A172 (cell line): ENCODE measurements at places on chromosomes 5 and 9.

GRCh38 chr5:81310402-81311063 lies 9.1 kb downstream of the ZCCHC9 start:
- no peak for DNase-seq

DNA sequence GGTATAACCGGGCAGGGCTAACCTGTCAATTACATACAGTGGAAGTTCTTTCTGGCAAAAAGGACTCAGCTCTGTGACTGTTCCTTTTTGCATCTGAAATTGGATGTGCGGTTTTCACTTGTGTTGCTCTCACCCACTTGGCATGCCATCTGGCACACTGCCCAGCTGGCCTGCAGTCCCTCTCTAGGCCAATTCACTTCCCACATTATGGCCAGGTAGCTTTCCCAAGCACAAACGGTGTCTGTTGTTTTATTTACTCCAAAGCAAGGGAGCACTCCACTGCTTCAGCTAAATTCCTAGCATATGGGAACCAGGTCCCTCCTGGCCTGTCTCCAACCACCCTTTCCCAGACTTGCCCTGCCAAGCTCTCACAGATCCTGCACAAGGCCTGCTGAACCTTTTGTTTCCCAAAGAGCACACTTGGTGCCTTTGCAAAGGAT lies 132.5 kb downstream of the SEMA6A start:
- peak; percentile 46 for DNase-seq

DNA sequence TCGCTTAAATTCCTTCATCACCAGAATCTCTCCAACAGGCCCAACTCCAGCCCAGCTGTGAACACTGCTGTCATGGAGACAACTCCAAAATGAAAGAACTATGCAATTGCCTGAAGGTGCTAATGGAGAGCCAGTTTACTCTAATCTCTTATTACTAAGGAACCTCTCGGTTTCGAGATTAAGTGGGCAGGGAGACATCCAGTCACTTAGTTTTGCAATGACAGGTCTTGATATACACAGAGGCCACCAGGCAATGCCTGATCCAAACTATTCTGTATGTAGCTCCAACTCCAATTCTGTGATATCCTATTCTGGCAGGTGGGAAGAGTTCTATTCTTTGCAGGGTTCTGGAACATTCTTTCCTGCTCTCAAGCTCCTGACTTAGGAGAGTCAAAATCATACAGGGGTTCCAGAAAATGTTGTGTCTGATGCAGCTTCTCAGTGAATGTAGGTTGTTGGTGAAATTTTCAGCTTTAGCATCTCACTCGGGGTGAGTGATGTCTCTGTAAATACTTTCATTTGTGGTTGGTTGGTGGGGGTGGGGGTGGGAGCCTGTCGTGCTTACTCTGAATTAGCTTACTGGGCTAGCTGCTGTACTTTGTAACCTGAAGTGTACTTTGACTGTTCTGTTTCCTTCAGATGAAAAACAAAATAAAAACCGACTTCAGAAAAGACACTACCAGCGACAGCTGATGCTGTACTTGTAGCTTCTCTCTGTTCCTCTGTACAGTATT lies 170.9 kb downstream of the PALM2AKAP2 start:
- no peak for DNase-seq

DNA sequence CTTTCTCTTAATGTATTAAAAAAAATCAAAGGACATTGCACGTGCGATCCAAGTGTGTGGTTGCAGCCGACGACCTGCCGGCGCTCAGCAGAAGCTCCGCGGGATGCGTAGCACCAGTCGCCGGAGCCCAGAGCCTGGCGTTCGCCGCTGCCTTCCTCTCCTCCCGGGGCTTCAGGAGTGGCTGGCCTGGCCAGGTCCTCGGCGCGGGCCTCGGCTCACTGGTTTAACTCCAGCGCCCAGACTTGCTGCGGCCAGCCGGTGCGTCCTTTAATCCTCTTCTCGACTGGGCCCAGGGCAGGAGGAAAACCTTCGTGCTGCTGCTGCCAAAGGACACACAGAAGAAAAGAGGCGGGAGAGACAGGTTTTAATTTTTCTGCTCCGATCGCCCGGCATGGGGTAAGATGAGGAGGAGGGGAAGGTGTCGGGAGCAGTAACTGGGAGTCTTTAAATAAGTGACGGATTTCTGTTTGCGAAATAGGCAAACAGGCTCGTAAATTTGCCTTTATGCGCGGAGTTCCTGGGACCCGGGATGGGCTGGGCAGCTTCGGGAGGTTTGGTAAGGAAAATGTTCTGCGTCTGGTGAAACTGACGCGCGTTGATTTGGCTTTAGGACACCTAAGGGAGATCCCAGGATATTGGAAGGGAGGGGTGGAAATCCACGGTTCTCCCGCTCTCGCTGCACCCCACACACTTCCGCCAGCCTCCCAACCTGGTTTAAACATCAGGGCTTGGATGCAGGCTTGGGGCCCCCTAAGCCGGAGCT lies 2.3 kb downstream of the HAND1 start:
- DNase-seq, result no peak

GRCh38 chr9:127943731-127944144 lies 6.1 kb upstream of the DPM2 start:
- peak; percentile 87 for DNase-seq

GRCh38 chr5:132301344-132302271 lies 7.4 kb downstream of the SLC22A4 start:
- no peak for DNase-seq

- DNase-seq, result no peak
These were observed 21.7 kb downstream of the FAM78A start for GRCh38 chr9:131254626-131255025.

GRCh38 chr5:147190331-147190730 lies 44.5 kb upstream of the STK32A start:
- peak; percentile 26 for DNase-seq

DNA sequence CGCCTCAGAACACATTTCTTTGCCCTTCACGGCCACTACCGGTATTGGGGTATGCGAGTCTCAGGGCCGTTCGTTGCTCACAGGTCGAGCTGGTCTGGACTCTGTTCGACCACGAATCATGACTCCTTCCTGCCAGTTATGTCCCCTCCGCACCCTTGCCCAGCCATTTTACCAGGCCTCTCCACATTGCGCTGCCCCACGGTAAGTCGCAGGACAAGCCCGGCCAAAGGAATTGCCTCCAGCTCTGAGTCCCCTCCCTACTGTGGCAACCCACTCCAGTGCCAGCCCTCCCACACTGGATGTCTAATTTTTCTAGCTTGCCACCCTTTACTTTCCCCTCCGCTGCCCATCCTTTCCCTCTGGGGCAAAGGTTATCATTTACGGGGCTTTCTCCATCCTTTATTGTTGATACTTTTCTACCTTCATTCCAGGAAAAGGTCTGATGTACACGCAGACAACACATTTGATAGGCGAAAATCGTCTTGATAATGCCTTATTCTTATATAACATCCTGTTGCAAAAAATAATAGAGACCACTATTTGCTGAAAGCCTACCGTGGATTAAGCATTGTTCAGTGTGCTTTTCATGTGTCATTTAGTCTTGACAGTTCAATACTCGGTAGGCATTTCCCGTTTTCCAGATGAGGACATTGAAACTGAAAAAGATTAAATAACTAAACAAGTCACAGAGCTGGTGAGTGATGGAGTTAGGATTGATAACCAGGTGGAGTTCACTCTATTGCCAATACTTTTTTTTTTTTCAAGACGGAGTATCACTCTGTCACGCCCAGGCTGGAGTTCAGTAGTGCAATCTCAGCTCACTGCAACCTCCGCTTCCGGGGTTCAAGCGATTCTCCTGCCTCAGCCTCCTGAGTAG lies 958 bp upstream of the HSPA5 start:
- no peak for DNase-seq

GRCh38 chr9:129011170-129011569 lies 17.0 kb downstream of the SH3GLB2 start:
- no peak for DNase-seq

DNA sequence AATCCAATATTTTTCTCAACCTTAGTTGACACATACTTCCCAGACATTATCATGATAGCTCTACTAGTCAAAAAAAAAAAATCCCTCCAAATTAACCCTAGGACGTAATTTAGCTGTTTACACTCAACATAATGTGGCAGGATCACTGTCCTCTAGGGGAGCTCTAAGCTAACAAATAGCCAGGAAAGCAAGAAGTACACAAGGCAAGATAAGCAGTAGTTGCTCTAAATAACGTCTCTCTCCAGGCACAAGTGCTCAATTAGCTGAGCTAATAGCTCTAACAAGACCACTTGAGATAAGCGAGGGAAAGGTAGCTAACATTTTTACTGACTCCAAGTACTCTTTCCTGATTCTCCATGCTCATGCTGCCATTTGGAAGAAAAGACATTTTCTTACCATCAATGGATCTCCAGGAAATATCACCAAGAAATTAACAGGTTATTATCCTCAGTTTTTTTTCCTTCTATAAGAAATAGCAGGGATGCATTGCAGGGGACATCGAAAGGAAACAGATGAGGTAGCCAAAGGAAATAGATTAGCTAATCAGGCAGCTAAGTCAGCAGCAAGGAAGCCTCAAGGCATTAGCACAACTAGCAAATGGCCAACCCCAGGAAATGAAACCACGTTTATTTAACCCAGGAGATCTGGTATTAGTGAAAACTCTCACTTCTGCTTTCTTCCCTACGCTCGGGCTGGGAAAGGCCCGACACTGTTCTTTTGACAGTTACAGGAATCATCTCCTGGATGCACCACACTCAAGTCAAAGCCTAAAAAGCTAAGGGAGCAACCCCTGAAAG lies 614.1 kb downstream of the PTPRD start:
- peak; percentile 11 for DNase-seq

DNA sequence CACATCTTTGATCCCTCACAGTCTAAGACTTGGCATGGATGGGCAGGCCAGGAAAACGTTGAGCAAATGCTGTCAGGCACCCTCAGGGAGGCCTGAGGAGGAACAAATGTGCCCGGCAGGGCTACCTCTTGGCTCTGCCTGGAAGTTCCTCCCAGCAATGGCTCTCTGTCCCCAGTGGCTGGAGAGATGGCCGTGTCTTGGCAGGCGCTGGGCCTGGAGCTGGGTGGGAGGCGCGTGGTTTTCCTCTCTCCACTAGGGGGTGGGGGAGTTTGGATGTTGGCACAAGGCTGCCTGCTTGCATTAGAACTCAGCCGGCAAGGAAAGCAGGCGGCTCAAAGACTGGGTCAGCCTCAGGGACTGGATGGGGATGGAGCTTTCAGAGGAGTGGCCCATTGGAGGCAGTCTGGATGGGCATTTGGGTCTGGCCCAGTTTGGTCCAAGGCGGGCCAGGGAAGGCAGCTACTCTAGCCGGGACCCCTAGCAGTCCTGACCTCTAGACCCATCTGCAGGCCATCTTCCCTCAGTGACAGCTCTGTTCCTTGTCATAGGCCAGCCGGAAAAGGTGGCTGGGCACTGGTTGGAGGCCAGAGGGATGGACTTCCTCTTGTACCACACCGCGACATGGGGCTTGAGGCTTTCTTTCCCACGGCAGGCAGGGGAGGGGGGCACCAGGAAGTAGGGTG lies 68.2 kb upstream of the STC2 start:
- DNase-seq, result no peak

DNA sequence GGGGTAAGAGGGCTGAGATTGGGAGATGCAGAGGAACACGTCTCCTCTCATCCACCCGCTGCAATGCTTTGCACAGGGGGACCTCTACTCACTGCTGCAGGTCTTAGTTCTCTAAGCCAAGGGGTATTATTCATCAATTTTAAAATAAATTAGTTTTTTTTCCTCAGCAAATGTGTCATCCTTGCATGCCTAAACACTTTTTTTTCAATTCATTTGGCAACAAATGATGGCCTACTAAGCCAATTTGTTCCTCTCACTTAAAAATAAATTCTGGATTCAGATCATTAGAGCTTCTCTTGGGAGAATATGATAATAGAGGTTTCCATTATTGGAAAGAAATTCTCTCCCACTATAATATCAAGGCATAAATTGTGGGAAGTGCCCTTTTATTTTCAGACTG lies 338.3 kb downstream of the IRX1 start:
- DNase-seq, result no peak

DNA sequence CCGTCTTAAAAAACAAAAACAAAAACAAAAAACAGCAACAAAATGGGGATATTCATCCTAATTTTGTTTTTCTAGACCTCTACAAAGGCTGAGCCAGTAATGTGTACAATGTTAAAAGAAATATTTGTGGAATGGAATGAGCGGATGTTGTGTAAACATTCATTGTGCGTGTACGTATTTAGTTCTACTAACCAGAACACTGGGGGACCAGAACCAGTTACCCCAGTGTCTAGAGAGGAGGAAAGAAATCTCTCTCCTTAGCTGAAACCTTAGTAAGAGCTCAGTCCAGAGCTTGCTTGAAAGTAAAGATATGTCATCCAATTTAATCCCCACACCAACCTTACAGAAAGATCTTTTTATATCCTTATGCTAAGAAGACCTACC lies 106.7 kb upstream of the CPEB4 start:
- DNase-seq, result no peak

- DNase-seq, result no peak
These were observed 35.3 kb upstream of the KCNV2 start for GRCh38 chr9:2681981-2682380.

DNA sequence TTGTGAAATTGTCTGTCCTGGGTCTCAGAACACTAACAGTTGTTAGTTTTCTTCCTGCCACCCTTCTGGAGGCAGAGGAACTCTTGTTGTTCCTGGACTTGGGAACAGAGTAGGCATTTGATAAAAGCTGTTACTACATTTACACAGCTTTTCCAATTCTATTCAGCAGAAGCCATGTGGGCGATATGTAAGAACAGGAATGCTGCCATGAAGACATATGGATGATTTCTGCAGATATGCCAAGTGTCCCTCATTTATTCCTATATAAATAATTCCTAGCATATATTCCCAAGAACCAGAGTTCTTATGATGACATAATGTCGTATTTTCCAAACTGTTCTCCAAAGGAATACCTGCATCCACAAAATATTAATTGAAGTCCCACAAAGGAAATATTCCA lies 135.9 kb upstream of the DAB2 start:
- DNase-seq, result no peak

GRCh38 chr9:133348718-133349573 lies 928 bp downstream of the RPL7A start:
- no peak for DNase-seq

DNA sequence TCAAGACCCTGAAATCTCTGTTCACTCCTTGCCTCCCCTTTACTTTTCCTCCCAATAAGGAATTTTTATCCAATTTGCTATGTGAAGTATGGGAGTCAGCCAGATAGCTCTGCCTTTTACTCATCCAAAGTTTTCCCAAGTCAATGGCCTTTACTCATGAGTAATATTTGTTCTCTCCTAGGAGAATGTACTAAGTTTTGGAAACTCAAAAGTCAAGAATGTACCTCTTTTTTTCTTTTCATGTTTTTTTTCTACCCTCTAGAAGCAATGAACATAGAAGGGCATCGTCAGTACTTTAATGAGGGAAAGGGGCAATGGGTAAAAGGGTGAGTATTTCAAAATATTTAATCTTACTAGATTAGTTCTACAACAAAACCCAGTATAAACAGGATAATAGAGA lies 140.2 kb upstream of the SGCD start:
- no peak for DNase-seq

- DNase-seq, result no peak
These were observed 32.6 kb upstream of the SLIT3 start for GRCh38 chr5:169333518-169333917.

- DNase-seq, result no peak
These were observed 2.6 kb upstream of the CPEB4 start for GRCh38 chr5:173885475-173886010.

GRCh38 chr5:5126444-5126843 lies 13.7 kb upstream of the ADAMTS16 start:
- DNase-seq, result peak; percentile 74

GRCh38 chr5:31698673-31699072 lies 59.7 kb downstream of the PDZD2 start:
- no peak for DNase-seq

GRCh38 chr9:78448960-78449673 lies 152.2 kb downstream of the PSAT1 start:
- DNase-seq, result no peak
